Renal cortical epithelial cell (primary cell): ENCODE measurements at places on chromosomes 13 and 19.
A peak's percentile ranks its signal among the peaks of the same experiment; 100 is the strongest.

GRCh38 chr19:38204096-38204495 lies 19.9 kb downstream of the DPF1 start:
- DNase-seq: no peak

DNA sequence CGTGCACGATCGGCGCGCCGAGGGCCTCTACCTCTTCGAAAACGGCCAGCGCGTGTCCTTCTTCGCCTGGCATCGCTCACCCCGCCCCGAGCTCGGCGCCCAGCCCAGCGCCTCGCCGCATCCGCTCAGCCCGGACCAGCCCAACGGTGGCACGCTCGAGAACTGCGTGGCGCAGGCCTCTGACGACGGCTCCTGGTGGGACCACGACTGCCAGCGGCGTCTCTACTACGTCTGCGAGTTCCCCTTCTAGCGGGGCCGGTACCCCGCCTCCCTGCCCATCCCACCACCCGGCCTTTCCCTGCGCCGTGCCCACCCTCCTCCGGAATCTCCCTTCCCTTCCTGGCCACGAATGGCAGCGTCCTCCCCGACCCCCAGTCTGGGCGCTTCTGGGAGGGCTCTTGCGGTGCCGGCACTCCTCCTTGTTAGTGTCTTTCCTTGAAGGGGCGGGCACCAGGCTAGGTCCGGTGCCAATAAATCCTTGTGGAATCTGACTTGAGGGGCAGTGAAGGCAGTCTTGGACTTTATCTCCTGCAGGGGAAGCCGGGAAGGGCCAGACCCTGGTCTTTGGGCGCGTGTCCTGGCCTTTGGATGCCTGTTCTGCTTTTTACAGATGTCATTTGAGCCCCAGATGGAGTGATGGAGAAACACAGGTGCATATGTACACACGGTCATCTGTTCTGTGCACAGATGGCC lies 2.2 kb downstream of the CLEC11A start:
- no peak for DNase-seq

DNA sequence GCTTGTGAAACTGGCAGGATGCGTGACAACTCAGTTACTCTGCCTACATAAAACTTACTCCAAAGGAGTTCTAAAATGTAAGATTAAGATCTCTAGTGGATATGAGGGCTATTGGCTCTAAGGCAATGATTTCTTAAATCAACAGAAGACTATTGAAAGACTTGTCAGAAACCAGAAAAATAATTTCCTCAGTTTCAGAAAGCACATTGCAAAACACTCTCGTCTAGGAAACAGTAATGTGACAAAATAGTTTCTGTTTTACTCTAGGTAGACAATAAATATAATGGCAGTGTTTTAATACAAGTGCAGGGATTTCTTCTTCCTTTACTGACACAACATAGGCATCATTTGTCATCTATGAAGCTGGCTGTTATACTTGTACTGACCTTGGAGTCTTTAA lies 230.1 kb downstream of the KCTD12 start:
- DNase-seq: no peak

DNA sequence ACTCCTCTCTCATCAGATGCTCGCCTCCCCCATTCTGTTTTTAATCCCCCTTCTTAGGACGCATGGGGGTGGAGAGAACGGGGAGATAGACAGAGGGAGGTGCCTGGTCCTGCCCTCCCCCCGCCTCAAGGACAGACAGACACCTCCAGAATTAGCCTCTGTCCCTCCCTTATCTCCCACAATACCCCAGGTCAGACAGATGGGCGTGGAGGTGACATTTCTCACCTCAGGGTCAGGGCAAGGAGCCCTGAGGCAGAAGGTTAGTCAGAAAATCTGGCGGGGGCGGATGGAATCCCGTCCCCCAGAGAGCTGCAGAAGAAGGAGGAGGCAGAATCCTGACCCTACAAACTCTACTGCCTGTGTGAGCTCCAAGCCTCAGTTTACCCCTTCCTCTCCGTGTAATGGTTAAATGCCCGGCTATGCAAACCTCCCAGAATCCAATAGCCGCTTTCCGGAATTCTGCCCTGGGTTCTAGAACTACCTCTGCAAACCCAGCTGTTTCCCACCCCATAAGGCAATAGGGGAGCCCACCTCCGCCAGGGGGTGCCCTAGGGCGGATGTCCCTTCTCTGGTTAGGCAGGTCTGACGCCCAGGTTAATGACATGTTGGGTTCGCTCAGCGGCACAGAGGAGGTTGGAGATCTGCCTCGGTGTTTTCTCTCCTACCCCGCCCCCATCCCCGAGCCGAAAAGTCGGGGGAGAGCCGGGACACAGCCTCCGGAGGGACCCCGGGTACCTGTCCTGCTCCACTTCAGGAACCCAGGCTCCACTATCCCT lies 900 bp downstream of the PPP1R13L start:
- peak; percentile 44 for DNase-seq

- no peak for DNase-seq
These were observed 93.4 kb downstream of the COL4A1 start for GRCh38 chr13:110213461-110214074.

DNA sequence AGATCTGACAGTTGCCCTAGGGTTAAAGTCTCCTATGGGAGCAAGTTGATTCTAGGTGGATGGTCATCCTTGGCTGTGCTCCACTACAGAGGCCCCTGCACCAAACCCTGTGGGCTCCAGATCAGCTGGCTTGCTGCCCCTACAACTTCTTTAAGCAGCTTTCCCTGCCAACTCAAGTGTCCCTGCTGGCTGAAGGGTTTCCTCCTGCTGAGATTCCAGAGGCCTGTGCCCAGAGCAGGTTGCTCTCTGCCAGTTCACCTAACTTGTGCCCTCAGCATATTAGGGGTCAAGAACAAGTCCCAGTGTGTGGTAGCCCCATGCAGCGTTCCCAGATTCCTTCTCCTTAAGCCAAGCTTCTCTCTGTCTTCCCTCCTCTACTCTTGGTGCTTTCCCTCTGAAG lies 85.6 kb downstream of the ZMYM2 start:
- no peak for DNase-seq

DNA sequence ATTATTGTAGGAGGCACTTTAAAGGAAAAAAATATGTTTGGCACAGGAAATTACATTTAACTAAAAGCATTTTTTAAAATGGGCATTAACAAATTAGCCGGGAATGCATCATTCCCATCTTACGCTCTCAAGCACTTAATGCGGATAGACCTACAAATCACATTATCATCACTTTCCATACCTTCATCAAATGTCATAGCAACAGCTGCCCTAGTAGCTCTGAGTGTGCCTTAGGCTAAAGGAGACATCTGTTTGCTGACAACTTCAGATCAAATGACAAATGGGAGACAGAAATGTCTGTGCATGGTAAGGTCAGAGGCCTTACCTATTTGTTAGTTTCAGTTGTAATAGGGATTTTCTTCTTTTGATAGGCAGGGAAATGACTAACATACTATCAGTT lies 773.2 kb upstream of the SLC10A2 start:
- DNase-seq: no peak

DNA sequence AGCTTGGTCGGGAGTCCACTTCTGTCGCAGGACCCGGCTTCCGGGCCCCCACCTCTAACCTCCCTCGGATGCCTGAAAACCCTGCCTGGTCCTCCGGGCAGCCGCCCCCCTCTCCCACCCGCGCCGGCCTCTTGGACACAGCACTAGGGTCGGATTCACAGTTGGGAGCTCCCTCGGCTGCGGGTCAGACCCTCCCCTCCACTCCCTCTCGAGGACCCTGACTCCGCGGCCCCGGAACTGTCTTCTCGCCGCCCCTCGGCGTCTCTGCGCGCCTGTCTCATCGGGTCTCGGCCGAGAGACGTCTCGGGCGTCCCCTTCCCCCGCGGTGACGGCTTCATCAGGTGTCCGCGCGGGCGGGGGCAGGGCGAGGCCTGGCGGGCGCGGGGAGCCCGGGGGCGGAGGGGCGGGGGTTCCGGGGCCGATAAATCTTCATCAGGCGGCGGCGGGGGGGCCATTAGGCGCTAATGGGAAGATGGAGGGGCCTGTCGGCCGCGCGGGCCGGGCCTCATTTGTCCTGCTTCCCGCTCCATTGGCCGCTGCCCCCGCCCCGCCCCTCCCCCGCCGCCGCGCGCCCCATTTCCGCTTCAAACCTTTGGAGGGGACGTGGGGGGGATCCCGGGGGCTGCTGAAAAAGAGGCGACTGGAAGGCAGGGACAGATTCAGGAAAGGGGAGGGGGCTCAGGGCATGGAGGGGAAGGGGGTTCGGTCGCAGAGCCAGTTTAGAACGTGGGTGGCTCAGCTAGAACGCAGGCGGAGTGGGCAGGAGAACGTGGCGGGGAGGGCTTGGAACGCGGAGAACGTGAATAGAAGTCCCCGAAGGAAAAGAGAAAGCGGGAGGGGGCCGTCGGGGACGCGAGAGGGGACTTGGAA lies 11.8 kb upstream of the ERFL start:
- no peak for DNase-seq

GRCh38 chr13:41660411-41660810 lies 203.1 kb downstream of the RGCC start:
- DNase-seq: no peak

GRCh38 chr19:39677961-39678889 lies 22.5 kb downstream of the LGALS16 start:
- DNase-seq: peak; percentile 16

GRCh38 chr19:37855098-37855497 lies 51.3 kb downstream of the WDR87 start:
- no peak for DNase-seq

DNA sequence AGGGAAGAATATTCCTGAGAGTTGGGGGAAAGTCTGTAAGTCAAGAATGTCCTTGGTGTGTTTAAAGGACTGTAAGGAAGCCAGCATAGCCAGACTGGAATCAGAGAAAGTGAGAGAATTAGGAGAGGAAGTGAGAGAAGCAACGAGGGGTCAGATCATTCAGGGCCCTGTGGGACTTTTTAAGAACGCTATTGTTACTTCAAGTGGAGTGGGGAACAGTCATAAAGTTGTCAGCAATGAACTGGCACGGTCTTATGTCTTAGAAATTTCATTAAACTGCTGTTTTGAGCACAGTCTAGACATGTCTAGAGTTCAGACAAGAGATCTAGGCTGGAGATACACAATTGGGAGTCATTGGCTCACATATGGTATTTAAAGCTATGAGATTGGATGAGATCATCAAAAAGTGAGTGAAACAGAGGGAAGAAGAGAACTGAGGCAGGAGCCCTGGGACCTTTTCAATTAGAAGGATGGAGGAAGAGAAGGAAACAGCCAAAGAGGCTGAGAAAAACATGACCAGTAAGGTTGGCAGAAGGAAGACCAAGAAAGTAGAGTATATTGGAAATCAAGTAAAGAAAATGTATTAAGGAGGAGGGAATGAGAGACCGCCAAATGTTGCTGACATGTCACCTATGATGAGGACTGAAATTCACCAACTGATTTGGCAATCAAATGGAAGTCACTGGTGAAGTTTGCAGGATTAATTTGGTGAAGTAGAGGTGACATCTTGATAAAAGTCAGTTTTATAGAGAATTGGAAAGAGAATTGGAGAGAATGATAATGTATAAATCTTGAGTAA lies 263.5 kb downstream of the GPC5 start:
- DNase-seq: no peak

DNA sequence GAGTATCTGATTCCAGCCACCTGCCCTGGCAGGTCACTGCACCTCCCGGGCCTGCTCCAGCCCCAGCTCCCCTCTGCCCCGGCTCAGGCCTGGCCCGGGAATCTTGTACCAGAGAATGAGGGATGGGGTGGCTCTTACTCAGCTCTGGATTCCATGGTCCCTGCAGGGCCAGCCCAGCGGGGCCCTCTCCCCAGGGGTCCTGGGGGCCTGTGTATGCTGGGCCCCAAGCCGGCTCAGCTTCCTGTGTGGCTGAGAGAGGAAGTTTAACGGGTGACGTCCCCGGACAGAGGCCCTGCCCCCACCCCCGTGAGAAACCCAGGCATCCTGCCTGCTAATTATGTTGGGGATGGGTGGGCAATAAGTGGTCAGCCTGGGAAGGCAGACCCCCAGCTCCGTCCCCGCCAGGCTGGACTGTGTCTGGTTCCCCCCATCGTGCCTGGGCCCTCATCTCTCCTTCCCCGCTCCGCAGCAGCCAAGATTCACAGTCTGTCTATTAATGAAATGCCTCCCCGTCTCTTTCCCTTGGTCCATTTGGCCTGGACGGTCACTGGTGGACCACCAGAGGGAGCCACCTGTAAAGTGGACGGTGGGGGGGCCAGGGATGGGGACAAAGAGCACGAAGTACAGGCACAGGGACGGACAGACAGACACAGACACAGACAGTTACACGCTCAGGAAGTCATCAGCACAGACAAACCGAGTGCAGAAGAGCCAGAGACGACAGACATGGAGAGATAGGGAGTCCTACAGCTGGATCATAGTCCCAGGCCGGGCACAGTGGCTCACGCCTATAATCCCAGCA lies at the start of gene DENND1C:
DENND1C (minus strand) TSS at position 247 of the 802 bp plus-strand sequence; CDS start at position 155, 92 bp downstream.
- no peak for DNase-seq

DNA sequence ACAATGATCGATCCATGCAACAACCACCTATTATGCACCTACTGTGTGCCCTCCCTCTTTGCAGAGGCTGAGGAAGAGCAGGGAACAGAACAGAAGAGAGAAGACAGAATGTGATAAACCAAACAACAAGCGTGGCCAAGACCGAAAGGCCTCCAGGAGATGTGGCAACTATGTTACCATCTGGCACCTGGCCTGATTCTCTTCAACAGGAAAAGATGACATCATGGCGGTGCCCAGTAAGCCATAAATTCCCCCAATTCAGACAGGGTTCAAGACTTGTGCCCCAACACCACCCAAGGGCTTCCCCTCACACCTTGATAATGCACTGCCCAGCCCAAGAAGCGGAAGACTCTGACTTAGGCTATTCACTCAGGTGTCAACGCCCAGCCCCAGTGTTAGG lies 44.3 kb downstream of the SLC7A1 start:
- no peak for DNase-seq

DNA sequence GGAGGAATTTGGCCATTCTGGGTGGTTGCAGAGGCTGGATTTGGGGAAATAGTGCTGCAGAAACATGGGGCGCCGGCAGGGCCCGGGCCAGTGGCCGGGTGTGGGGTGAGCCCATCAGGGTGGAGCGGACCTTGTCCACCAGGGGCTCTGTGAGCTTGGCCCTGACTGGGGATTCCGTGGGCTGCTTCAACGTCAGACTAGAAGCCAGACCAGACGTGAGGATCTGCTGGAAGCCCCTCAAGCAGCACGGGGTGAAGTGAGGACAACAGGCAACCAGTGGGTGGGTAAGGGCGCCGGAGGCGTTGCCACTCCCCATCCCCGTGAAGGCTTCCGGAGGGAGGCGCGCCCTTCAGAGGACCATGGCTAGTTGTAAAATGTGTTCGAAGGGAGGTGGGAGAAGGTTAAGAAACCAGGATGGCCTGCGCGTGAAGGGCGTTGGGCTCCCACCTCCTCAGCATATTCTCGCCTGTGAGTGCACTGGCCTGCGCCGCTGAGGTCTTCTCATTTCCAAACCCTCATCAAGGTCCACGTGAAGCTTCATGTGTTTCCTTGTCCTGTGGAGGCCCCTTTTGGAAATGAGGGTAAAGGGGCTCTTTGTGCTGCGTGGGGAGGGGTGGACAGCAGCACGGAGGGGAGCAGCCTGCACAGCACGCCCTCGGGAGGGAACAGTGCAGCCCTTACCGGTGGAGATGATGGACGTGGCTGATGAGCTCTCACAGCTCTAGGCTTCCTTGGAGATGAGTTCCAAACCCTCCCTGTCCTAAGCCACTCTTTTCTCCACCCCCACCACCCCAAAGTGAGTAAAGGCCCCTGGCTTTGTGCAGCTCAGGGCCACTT lies 8.3 kb downstream of the TEX29 start:
- DNase-seq: no peak
